ENCODE measurements at places on chromosomes 6 and 20.

DNA sequence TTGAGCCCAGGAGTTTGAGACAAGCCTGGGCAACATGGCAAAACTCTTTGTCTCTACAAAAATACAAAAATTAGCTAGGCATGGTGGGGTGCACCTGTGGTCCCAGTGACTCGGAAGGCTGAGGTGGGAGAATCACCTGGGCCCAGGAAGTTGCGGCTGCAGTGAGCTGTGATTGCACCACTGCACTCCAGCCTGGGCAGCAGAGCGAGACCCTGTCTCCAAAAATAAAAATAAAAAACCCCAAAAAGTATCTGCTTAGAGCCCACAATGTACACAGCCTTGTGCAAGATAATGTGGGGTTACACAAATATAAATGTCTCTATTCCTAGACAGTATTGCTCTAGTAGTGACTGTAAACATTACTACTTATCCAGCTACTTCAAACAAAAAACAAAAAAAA, 5.9 kb downstream of the ESF1 start:
- no peak for DNase-seq

DNA sequence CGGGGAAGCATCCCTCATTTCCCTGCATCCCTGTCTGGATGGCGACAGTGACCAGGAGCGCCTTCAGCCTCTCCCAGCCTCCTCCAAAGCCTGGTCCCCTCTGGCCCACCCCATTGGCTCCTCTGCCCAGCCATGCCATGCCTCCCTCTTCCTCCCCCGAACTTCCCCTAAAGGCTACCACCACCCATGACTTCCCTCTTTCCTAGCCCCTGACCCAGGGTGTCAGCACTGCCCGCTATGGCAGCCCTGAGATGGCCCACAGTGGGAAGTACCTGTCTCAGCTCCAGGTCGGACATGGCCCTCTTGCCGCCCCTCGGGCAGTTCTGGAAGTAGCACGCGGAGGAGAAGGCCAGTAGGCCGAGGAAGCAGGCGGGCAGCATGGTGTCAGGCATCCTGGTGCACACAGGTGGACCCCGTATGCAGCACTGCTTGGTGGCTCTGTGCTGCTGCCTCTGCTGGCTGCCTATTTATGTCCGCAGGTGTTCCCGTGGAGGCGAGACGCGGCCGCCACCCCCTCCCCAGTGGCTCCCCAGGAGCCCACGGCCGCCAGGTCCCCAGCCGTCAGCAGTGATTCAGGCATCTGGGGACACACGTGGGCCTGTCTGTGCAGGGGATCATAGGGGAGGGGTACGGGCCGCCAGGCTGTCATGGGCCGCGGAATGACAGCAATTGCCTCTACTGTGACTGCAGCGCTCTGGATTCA, at the start of gene AVP:
Gene AVP (minus strand): TSS at position 442 of the 703 bp plus-strand sequence. CDS start 50 bp downstream, at position 392.
- DNase-seq: no peak

GRCh38 chr6:41174610-41175009, 11.7 kb upstream of the TREM2 start:
- DNase-seq: no peak

DNA sequence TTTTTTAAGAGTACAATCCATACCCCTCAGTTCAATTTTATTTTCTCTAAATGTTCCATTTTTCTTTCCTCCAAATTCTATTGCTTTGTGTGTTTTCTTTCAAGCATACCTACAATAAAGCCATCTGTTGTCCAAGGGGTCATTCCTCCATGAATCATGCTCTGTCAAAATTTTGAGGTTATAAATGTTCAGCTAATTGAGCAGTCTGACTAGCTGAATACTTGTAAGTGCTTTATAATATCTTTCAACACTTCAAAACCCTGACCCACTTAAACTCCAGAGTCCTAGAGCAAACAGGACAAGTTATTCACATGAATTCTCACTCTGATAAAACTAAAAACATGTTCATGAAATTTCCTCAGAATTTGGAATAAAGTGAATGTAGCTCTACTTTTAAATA, 33.4 kb upstream of the EYA4 start:
- DNase-seq: no peak

DNA sequence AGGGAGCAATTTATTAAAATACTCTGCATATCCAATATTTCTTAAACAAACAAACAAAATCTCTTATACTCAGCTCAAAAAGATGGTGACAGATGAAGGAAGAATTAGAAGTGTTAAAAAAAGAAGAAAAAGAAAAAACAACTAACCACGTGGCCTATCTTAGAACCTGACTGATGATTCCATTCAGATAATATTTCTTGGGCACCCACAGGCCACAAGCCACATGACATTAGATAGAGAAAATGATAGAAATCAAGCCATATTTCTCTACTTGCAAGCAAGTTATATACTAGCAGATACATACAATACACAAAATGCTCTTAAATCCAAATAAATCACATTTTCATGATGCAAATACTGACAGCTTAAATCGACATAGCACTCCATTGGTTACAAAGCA, 14.5 kb upstream of the RAMACL start:
- DNase-seq: no peak

GRCh38 chr6:134464690-134465411, 146.9 kb upstream of the SGK1 start:
- DNase-seq: no peak

GRCh38 chr6:22334778-22335177, 37.9 kb upstream of the PRL start:
- no peak for DNase-seq

GRCh38 chr6:41353333-41353732, 17.9 kb downstream of the NCR2 start:
- no peak for DNase-seq

DNA sequence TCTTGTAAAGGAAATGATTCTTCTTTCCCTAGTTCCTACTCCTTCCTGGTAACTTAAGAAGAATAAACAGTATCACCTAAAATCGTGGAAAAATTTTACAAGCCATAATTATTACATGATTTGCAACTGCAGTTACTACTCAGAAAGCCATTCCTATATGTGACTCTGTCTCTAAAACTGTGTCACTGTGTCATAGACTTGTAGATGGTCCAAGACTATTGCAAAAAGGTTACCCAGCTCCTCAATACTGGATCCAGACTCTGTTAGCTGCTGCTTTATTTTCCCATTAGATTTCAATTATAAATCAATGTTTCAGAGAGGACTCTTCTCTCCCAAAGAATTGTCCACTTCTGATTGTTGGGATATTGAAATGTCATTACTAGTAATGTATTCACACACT, 142.1 kb upstream of the STMND1 start:
- no peak for DNase-seq
